Foreskin fibroblast (primary cell): ENCODE measurements at places on chromosomes 7 and 10.

DNA sequence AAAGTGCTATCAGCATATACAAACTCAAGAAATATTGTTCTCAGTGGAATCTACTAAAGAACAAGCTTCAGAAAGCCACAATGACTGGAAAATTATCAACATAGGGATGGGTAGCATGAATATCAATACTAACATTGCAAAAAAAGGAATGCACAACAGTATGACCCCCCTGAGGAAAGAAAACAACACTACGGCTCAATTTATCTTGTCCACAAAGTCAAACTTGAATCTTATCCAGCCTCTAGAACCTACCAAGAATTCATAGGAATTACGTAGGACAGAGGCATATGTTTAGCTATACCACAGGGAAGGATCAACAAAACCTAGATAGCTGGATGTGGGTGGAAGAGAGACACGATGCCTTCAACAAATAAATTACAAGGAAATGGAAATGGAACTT, 54.6 kb downstream of the AGMO start:
- DNase-seq, result no peak

DNA sequence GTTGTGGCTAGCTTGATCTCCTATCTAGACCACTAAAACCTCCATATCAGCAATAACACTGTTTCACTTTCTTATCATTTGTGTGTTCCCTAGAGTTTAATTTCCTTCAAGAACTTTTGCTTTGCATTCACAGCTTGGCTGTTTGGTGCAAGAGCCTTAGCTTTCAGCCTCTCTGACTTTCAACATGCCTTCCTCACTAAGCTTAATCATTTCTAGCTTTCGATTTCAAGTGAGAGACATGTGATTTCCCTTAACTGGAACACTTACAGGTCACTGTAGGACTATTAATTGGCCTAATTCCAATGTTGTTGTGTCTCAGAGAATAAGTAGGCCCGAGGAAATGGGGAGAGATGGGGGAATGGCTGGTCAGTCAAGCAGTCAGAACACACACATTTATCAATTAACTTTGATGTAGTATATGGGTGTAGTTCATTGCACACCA, 10.6 kb upstream of the BPGM start:
- DNase-seq, result no peak

GRCh38 chr7:64630496-64630895, 35.4 kb upstream of the ZNF107 start:
- DNase-seq, result peak; percentile 3

GRCh38 chr10:8738987-8739386, 684.5 kb downstream of the GATA3 start:
- no peak for DNase-seq

DNA sequence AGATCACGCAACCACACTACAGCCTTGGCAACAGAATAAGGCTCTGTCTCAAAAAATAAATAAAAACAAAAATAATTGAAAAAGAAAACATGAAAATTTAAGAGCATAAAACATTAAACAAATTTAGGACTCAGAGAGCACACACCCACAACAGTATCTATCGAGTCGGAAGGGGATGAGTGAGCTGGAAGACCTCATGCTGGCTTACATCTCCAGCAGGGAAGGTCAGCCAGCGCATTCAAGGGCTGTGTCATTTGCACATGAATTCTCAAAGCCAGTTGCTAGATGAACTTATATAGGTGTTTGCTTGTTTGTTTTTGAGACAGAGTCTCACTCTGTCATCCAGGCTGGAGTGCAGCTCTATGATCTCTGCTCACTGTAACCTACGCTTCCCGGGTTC, 50.3 kb downstream of the SRRM3 start:
- DNase-seq, result no peak

GRCh38 chr7:132398253-132398925, 177.9 kb downstream of the PLXNA4 start:
- no peak for DNase-seq

DNA sequence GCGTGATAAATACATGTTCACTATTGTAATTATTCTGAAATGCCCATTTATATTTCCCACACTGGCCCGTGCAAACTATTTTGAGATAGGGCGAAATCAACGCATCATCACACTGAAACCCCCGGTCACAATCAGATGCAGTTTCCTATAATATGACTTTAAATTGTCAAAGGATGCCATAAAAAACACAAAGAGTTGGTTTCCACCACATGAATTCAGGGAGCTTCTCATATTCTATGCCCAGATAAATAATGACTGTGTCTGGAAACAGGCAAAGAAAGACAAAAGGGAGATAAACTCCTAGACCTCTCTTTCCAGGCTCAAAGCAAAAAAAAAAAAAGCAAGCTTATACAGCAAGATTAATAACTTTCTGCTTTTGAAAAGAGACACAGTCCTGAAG, 375.8 kb upstream of the AKR1E2 start:
- DNase-seq, result no peak

DNA sequence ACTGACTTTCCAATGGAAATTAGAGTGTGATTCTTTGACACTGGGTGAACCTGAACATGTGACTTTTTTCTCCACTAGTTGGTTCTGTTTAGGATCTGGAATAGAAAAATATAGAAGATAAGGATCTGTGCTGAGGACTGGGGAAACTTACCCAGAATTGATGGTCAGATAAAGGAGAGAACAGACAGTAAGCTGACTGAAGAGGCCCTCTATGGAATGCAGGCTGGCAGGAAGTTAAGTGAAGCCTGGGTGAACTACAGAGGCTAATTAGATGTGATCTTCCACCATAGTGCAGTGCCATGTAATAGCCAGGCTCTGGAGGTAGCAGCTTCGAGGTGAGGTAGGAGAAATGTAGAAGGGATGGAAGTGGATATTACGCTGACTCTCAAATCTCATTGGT, 455.3 kb downstream of the PLXDC2 start:
- DNase-seq, result no peak

- DNase-seq, result no peak
Observed at GRCh38 chr7:90242369-90243168, 2.4 kb upstream of the CFAP69 start.

- DNase-seq, result peak; percentile 93
Observed at GRCh38 chr7:47669178-47669891, 87.4 kb upstream of the TNS3 start.

- DNase-seq, result no peak
Observed at GRCh38 chr10:6297951-6298381, 95.2 kb downstream of the PFKFB3 start.

DNA sequence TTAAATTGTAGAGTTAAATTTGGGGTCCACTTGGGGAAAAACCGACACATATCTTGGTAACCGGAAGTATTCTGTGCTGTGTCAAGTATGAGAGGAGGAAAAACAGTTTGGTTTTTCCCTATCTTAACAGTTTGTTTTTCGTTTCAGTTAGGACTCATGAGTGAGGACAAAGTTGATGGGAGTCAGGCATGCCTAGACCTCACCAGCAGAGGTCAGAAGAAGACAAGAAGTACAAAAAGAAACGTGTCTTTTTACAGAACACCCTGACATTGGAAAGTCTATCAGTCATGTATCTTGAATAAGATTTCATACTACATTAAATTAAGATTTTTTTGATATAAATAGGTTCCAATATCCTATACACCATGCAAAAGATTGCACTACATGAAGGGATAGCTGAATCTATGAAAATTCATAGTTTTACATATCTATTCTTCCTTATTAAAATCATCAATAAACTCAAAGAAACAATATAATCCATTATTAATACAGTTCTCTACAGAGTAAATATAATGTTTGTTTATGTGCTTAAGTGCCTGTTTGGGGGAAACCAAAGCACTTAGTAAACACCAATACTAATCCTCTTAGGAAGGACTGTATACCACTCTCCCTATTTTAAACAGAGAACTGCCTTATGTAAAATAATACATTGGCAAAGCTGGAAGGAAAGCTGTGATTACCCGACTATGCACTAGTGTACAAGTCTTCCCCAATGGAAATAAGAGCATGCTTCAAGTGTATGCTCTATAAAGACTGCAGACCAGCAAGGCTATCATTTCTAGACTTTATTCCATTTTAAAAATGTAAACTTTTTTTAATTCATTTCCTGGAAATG, 95.6 kb downstream of the USP6NL start:
- peak; percentile 79 for DNase-seq

DNA sequence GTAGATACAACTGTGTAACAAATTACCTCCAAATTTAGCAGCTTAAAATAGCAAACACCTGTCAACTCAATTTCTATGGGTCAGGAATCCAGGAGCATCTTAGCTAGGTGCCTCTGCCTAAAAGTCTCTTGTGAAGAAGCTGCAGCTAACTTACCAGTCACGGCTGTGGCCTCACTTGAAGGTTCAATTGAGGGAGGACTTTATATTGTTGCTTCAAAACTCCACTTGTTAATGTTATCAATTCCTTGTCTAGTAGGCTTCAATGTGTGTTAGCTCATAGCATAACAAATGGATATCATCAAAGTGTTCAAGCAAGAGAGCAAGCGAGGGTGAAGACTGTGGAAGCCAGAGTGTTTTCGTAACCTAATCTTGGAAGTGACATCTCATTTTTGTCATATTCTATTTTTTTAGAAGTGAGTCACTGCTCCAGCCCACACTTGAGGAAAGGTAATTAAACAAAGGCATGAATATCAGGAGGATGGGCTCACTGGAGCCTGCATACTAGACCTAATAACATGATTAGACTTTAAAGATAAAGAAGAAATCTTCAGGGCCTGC, 172.9 kb downstream of the SPAG6 start:
- peak; percentile 11 for DNase-seq
